Stimulated activated CD8-positive, alpha-beta memory T cell treated with anti-CD3 and anti-CD28 coated beads, Interleukin-7, amount 100 ng/mL, for 24 hours (primary cell): ENCODE measurements at places on chromosomes 13 and 19.
A peak's percentile ranks its signal among the peaks of the same experiment; 100 is the strongest.

DNA sequence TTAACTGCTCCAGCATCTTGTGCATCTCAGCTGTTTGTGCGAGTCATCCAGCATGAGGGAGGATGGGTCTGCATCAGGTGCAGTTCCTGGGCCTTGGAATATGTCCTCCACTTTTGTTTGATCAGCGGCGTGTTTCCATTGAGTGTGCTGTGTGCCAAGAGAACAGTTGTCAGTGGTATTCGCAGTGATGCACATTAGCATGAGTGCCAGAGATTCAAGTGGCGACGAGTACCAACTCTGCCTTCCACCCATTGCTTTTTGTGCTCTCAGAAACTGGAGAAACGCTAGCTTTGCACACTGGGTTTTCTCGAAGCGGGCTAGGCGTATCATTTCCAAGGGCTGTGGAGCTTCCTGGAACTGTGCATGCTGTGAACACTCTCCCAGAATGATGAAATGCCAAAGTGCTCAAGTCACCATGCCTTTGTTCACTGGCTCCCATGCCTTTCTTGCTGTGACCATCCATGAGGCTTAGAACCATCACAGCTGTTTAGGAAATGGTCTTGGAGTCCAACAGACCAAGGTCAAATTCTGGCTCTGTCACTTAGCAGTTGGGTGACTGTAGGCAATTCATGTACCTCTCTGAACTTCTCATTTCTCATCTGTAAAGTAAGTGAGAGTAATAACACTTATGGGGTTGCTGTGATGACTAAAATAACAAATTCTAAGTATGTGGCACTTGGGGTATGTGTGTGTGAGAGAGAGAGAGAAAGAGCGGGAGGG, 18.4 kb downstream of the LRCH1 start:
- DNase-seq, result no peak

DNA sequence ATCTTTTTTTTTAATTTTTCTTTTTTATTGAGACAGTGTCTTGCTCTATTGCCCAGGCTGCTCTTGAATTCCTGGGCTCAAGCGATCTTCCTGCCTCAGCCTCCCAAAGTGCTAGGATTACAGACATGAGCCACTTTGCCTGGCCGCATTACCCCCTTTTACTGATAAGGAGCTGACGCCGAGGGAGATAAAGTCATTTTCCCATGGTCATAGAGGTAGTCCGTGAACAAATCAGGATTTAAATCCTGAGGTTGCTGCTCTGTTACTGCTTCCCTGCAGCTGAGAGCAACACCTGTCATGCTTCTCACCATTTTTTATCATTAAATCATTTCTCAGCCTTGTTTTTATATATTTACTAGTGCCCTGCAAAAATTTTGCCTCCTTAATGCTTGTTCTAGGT, 7.4 kb downstream of the CYSLTR2 start:
- no peak for DNase-seq

GRCh38 chr13:29535663-29536655, 59.5 kb downstream of the SLC7A1 start:
- no peak for DNase-seq

DNA sequence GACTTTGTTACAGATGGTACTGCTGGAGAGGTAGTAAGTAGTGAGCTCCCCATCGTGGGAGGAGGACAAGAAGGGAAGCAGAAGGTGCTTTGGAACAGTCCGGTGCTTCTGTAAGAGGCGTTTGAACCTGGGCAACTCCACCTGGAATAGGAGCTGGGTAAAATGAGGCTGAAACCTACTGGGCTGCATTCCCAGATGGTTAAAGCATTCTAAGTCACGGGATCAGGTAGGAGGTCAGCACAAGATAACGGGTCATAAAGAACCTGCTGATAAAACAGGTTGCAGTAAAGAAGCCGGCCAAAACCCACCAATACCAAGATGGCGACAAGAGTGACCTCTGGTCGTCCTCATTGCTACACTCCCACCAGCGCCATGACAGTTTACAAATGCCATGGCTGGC, 5.1 kb downstream of the ANKLE1 start:
- no peak for DNase-seq

- DNase-seq, result peak; percentile 59
These were observed 62.6 kb downstream of the IER2 start for GRCh38 chr19:13212759-13213330.

DNA sequence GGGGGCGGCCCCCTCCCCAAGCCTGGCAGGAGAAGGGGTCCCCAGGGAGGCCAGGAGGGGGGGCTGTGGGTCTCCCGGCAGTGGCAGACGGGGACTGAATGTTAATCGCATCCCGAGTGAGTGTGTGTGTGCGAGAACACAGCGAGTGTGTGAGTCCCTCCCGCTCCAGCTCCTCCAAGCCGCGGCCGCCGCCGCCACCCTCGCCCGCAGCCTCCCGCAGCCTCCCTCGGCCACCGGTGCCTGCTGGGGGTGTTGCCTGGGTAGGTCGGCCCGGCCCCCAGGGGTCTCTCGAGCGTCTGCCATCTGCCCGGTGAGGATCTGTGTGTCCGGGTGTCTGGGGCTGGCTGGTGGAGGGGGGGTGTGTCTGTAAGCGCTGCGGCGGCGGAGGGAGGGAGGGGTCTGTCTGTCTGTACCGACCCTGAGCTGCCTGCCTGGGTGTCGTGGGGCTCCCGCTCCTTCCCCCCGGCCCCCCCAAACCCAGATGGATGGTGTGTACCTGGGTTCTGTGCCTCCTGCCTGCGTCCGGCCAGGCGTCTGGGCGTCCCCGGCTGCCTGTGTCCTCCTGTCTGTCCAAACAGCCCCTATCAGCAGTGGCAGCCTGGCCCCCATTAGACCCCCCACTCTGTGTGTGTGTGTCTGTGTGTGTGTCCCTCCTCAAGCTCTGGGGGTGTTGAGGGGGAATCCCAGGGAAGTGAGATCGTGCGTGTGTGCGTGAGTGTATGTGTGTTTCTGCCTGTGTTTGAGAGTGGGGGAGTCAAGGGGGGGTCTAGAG, at the start of gene GRIN2D:
TSS of gene GRIN2D (plus strand) at position 110 of the 772 bp plus-strand sequence. CDS start 4,725 bp downstream, outside the sequence.
- DNase-seq, result no peak

GRCh38 chr13:112806739-112807652, 117.2 kb downstream of the ATP11A start:
- no peak for DNase-seq

DNA sequence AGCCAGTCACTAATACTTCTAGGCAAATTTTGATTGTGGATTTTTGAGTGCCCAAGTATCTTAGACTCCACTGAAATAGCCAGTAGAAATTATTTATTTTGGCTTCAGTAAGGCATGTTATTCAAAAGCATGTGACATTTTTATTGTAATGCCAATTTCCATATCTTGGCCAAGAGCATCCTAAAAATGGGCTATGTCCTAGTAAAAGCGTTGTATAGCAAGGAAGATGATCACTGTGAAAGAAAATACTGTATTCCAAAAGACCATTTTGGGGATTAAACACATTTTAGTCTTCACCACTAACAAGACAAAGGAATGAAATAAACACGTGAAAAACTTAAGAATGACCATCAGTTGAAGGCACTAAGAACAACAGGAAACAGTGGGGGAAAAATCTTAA, 149.1 kb downstream of the NUFIP1 start:
- DNase-seq, result no peak

GRCh38 chr13:72530471-72530870, 197.0 kb downstream of the MZT1 start:
- no peak for DNase-seq

DNA sequence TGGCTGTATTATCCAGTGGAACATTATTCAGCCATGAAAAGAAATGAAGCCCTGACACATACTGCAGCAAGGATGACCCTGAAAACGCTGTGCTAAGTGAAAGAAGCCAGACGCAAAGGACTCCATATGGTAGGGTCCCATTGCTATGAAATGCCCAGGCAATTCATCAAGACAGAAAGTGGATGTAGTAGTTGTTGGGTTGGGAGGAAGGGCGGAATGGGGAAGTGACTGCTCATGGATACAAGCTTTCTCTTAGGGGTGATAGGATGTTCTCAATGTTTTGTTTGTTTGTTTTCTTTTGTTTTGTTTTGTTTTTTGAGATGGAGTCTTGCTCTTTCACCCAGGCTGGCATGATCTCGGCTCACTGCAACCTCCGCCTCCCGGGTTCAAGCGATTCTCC, 11.1 kb upstream of the CEACAM16 start:
- DNase-seq, result no peak

- no peak for DNase-seq
These were observed 3.6 kb downstream of the TLE2 start for GRCh38 chr19:3025549-3025886.

DNA sequence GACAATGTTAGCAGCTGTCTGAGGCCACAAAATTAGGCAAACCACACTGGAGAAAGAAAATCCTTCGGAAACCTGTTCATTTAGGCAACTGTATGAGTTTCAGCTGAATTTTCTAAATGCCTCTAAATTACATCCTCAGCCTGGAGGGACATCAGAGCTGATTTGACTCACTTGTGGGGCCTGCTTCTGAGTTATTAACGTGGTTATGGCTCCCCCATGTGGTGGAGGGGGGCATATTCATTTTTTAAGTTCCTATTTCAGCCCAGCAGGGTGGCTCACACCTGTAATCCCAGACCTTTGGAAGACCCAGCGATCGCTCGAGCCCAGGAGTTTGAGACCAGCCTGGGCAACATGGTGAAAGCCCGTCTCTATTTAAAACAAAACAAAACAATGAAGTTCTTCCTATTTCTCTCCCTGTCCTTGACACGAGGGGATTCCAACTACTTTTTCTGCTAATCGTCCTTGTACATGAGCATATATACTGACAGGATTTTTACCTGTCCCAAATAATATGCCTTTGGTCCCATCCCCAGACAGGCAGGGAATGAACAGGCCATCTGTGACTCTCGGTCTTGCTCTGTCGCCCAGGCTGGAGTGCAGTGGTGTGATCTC, 31.5 kb upstream of the HIF3A start:
- peak; percentile 32 for DNase-seq

DNA sequence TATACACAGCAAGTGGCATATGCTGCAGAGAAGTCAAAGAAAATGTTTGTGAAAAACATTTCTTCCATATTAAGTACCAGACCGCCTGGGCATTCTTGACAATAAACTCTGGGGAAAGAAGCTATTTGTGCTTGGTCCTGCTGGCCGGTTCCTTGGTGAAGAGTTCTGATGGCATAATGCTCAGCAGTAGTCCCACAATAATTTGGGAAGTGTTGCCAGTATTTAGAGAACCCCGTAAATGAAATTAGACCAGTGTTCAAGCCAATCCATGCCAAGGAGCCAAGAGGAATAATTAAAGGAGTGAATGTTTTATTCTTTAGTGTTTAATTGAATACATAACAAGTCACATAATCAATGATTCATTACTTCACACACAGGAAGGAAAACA, 6.3 kb downstream of the KCTD12 start:
- no peak for DNase-seq

- DNase-seq, result no peak
These were observed 849.7 kb downstream of the UQCRFS1 start for GRCh38 chr19:28363254-28363653.

DNA sequence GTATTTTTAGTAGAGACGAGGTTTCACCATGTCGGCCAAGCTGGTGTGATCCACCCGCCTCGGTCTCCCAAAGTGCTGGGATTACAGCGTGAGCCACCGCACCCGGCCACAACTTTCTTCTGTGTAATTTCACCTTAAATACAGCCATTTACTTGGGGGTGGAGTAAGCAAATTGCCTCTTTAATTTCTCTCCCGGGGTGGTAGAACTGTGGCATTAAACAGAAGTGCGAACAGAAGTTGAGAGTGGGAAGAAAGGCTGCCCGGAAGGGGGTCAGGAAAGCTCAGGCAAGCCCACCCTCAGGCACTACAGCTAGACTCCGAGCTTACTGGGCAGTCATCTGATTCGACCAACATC, 475 bp upstream of the DNAJC15 start:
- DNase-seq, result no peak

- DNase-seq, result peak; percentile 18
These were observed 6.5 kb downstream of the UNC13A start for GRCh38 chr19:17681505-17682125.

DNA sequence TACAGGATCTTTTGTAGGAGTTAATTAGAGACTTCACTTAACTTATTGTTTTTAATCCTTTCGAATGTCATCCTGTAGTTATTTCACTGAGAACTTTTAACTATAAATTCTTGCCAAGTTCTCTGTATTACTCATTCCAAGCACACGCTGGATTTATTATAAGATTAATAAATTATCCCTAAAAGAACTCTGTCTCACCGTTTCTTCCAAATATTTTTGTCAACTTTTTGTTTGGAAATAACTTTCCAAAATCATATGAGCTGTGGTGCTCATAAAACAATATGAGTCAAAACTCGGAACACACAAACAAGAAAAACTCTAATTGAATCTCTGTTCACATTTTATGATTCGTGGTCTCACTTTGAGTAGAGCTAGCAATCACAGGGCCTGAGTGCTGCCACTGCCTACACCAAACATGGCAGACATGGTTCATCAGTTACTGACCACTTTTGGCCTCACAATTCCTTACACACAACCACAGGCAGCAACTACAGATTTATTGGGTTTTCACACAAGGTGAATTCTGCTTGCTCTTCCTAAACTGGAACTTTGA, 412.0 kb downstream of the FGF14 start:
- no peak for DNase-seq

DNA sequence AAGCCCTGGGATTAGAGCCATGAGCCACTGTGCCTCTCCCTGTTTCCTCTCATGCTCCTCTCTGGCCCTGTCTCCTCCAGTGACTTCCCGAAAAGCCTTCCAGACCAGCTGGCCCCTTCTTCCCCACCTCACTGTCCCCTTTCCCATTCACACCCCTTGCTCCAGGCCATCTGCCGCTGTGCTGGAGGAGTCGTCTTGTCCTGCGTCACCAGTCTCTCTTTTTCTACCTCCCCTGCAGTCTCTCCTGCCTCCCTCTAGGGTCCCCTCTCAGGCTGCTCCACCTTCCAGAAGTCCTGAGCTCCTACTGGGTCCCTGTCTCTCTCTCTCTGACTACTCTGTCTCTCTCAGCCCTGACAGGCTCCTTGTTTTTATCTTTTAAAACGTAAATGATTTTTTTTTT, 5.3 kb upstream of the FFAR1 start:
- no peak for DNase-seq

- DNase-seq, result no peak
These were observed 1.7 kb downstream of the ARHGAP35 start for GRCh38 chr19:46862503-46862834.

- no peak for DNase-seq
These were observed 24.4 kb upstream of the GPR18 start for GRCh38 chr13:99282264-99283231.

DNA sequence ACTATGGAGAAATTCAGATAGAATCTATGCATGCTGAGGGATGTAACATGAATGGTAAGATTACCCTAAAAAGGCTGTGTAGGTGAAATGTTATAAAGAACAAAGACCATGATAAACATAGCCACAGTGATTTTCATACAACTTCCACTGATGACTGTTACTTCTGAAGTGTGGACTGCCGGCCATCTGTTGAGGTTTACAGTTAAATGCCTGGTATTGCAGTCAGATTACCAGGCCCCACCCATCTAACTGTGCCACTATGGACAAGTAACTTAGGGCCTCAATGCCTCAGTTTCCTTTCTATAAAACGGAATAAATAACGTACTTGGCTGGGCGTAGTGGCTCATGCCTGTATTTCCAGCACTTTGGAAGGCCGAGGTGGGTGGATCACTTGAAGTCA, 395.6 kb downstream of the KLF12 start:
- DNase-seq, result no peak
